ENCODE measurements at places on chromosomes 7 and 10.
A peak's percentile ranks its signal among the peaks of the same experiment; 100 is the strongest.

- no peak for DNase-seq
Measured at GRCh38 chr7:7486362-7486761, 49.3 kb downstream of the COL28A1 start.

- DNase-seq, result no peak
Measured at GRCh38 chr7:102918845-102919244, 6.0 kb downstream of the LRRC17 start.

DNA sequence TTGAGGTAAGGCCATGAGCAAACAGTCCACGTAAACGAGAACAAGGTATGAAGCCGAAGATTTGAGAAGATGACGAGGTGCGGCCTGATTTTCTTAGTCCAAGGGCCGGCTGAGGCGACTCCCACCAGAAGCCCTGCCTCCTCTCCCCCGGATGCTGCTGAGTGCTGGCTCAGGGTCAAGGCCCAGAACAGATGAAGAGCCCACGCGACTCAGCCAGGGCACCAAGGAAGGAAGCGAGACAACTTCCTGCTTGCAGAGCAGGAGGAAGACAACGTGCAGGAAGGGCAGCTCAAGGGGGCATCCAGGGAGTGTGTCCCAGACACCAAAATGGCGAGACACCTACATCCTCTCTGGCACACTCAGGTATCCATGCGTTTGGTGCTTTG is 99.5 kb downstream of the CYTH3 start:
- DNase-seq, result no peak

DNA sequence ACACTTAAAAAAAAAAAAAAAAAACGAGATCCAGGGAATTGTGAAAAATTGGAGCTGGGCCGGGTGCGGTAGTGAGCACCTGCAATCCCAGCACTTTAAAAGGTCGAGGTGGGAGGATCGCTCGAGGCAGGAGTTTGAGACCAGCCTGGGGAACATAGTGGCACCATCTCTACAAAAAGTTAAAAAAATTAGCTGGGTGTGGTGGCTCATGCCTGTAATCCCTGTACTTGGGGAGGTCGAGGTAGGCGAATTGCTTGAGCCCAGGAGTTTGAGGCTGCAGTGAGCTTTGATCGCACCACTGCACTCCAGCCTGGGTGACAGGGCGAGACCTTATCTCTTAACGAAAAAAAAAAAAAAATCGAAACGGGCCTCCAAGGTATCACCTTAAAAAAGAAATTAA is 2.0 kb downstream of the CLDN4 start:
- no peak for DNase-seq

DNA sequence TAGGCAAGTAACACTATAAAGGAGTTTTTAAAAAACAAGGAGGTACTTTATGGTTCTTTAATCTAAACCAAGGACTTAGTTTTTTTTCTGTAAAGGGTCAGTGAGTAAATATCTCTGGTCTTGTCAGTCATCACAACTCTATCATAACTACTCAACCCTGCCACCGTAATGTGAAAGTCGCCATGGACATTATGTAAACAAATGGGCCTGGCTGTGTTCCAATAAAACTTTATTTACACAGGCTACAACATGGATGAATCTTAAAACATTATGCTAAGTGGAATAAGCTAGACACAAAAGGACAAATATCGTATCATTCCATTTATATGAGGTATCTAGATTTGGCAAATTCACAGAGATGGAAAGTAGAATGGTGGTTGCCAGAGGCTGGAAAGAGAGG is 60.8 kb upstream of the SP4 start:
- no peak for DNase-seq

GRCh38 chr10:97230146-97230545 is 44.4 kb upstream of the SLIT1 start:
- DNase-seq, result no peak

DNA sequence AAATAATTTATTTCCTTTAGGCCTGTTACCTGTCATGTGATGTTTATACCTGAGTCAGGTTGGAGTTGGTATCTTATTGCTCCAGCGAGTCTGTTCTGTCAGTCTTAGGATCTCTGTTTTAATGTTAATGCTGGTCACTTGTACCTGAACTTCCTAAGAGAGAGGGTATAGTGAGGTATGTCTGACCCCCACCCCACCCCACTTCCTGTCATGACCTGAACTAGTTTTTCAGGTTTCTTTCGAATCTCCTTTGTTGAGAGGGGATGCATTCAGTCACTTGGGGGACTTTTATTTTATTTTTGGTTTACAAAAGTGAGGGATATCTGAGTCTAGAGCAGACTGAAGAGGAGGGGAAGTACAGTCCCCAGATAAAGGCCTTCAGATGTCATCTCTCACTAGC is 769.0 kb upstream of the COBL start:
- DNase-seq, result no peak

DNA sequence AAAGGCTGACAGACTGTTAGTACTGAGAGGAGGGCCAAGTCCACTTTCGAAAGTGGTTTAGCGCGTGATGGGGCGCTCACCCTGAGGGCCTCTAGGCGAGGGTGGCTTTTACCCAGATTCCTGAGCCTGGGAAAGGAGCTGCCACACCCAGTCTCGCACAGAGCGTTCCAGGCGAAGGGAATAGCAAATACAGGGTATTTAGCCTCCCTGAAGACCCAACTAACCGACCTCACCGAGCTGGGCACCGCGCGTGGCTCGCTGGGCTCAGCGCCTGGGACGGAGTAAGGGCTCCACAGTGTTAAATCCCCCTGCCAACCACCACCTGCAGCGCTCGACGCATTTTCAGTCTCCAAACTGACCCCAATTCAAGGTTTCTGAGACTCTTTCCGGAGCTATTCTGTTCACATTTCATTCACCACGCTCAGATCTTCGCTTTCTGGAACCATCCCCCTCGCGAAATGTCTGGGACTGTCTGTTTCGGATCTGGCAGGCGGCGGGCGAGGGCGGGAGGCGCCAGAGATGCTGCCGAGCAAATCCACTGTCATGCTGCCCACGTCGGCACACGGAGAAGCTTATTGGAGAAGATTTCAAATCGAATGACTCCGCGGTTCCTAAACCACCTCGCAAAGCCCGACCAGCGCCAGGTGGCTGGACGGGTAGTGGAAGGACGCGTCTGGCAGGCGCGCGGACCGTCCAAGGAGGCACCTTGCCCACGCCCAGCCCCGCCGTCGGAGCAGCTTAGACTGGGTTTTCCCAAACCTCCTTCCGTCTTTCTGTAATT is 1.4 kb upstream of the OSBPL3 start:
- peak; percentile 63 for DNase-seq

DNA sequence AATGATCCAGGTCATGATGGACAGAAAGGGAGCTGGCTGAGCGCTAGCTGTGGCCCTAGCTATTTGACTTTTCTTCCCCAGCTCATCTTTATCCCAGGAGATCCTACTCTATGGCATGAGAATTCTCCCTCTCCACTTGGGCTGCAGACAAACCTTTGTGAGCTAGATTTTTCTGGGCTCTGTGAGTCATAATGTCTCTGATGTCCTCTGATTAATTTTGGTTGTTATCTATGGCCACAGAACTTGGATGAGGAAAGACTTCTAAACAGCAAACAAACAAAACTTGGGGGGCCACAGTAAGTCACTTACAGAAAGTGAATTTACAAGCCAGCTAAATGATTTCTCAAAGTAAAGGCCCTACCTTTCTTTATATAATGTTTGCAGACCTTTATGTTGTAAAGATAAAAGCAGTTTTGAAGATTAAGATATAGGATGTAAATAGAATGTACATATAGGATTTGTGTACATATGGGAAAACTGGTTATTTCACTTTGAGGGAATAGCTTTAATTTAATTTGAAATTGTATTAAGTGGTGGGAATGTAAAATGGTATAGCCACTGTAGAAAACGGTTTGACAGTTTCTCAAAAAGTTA is 10.4 kb downstream of the ABLIM1 start:
- DNase-seq, result no peak

DNA sequence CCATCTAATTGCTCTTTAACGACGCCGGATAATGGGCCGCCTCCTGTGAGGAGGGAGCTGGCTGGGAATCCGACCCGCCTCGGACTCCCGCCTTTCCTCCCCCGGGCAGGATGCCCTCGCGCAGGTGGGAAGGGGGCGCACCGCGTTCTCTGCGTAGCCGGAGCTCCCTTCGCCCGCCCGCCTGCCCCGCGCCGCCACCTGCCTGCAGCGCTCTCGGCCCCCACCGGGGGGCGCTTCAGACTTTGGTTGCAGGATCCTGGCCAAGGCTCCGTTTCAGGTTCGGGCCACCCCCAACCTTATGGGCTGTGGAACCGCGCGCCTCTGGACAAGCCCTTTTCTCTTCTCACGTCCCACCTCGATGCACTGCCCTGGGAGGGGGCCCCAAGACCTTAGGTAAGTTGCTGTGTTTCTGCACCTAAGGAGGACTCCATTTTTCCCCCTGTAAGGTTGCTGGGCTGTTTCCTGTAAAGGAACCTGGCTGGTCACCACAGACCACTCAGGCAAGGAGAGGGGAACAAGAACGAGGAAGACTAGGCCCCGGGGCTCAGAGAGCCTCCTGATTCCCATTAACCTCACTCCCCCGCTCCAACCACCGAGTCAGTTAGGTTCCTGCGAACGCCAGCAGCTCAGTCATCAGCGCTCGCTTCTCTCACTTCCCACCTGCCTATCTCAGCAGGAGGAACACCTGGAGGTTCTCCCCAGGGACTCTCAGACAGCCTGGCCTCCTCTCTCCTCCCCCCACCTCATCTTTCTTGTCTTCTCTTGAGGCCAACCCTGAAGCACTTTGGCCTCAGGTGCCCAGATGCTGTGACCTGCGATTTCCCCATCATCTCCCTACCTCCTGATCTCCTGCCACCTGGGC is 11.3 kb upstream of the KAZALD1 start:
- DNase-seq, result no peak

DNA sequence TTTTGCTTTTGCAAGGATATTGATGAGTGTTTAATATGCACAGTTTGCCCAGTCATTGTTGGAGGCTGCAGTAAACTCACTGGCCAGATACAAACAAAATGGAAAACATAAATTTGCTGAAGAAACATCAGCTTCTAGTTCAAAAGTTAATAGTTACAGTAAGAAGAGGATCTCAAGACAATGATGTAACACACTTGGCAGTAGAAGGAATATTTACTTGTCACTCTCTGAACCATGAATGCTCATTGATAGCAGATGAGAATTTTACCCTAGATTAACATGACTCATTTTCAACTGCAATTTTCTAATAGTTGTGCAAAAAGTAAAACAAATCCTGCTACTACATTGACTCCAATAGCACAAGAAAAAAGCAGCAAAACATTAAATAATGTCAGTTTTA is 47.7 kb downstream of the VWC2 start:
- DNase-seq, result no peak

DNA sequence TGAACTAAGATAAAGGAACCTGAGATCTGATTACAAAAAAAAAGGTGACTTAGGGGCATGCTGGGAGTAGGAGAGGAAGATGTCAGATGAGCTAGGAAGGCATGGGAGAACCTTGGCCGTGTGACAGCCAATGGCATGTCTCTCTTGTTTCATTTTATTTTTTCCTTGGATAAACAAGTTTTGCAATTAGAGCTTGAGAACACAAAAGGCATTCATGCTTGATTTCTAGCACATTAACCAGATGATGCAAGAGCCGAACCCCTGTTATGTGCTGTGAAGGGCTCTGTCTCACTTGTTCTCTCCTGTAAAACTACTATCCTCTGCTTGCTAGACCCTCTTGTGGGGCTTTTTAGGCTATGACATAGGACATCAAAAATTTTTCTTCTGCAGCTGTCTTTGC is 134.3 kb upstream of the ASAH2 start:
- peak; percentile 85 for DNase-seq

DNA sequence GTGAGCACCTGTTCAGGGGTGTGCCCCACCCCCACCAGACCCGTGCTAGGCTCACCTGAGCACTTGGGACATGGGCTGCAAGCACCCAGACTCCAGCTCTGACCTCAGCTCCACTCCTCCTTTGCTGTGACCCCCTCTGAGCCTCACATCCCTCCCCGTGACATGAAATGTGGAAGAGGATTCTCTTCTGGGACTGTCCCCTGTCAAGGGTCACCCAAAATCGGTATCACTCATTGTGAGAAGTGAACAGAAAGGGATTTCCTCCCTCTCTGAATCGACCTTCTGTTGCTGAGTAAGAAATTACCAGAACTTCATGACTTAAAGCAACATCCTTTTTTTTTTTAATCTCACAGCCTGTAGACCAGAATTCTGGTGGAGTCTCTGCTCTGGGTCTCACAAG is 6.2 kb upstream of the CHST15 start:
- no peak for DNase-seq

- no peak for DNase-seq
Measured at GRCh38 chr7:37601321-37601720, 82.2 kb upstream of the GPR141 start.
